ENCODE measurements at places on chromosomes 6 and 20. TPM values are rescaled to one million over a fixed set of nuclear protein-coding genes. Genes with fewer than 3 reads are reported as not detected.

DNA sequence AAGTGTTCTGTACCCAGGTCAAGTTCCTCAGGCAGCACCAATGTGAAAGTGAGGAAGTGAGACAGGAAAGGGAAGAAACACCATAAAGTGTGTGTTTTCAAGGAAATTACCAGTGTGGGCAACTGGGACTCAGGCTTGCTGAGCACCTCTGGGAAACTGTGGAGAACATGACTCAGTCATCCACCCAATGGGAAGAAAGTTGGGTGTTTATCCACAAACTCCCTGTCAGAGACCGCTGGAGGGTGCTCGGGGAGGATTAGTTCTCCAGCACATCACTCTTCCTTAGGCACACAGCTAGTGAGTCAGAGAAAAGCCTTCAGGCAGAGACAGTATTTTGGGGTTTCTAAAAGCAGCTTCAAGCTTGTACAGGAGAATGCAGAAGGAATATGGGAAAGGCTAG, 93.6 kb downstream of the PCSK2 start:
- no peak for DNase-seq

GRCh38 chr6:104162036-104162669, 697.6 kb downstream of the HACE1 start:
- DNase-seq: no peak

GRCh38 chr20:63672666-63673065, 14.6 kb downstream of the RTEL1 start:
- DNase-seq: no peak

- no peak for DNase-seq
Observed at GRCh38 chr20:9038791-9039535, 29.9 kb upstream of the PLCB4 start.

DNA sequence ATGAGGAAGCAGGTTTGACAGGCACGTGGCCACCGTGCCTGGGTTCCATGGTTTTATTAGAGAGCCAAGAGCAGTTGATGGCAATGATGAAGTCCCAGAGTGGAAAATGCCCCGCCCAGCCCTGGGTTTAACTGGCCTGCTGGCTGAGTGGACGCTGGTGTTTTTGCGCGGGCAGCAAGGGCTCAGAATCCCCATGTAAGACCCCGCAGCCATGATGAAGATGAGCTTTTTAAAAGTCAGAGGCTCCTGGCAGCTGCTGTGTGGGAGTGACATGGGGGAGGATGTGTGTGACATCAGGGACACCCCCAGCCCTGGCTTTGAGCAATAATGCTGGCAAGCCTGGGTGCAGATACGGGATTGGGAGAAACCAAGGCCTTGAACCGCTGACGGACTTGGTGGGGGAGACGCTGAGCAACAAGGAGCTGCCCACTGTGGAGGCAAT, 33.0 kb upstream of the SLCO4A1 start:
- no peak for DNase-seq

- no peak for DNase-seq
Observed at GRCh38 chr6:68256391-68256790, 378.7 kb upstream of the ADGRB3 start.

GRCh38 chr6:134466771-134467525, 149.0 kb upstream of the SGK1 start:
- no peak for DNase-seq

GRCh38 chr6:286681-287488, 5.4 kb upstream of the DUSP22 start:
- DNase-seq: no peak

- no peak for DNase-seq
Observed at GRCh38 chr6:101700655-101701054, 307.1 kb downstream of the GRIK2 start.

- no peak for DNase-seq
Observed at GRCh38 chr20:37764333-37764935, 70.6 kb downstream of the CTNNBL1 start.

- DNase-seq: no peak
Observed at GRCh38 chr20:63098195-63098810, 91.5 kb upstream of the BHLHE23 start.

DNA sequence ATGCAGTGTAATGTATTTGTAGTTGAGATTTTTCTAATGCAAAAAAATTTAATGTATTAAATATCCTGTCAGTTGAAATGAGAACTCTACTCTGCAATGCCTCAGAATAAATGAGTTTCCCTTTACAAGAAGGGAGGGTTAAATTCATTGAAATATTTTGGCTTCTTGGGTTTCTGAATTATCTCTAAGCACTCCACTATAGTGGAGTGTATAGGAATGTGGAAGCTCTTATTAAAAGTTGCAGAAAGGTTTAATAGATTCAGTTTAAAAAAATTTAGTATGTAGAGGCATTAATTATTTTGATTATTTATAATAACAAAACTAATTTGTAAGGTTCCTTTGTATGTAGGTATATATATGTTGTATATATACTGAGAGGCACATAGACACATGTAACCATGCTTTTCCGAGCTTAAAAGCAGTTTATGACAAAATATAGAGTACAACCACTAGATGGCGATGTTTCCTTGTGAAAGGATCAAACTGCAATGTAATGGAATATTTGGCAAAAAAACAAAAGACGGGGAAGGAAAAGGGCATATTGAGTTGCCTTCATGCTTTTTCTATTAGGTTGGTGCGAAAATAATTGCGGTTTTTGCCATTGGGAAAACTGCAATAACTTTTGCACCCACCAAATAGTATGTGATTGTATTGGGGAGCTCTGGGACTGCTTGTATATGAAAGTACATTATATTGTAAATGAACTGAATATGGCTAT, 144.2 kb downstream of the MYO6 start:
- no peak for DNase-seq

DNA sequence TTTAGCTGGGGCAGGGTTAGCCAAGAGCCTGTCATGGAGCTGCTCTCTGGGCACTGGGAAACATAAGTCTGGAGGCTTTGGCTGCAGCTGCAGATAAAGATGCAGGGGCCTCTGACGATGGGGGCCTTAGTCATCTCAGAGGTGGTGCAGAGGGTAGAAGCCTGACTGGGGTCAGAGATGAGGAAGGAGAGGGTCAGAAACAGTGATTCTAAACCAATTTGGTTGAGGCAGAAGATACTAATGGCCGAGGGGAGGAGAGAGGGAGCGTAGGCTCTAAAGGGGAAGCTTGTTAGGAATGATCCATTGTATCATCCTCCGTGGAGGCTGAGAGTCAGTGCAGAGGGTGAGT, 33.8 kb downstream of the PLEKHG1 start:
- DNase-seq: no peak

GRCh38 chr20:56187534-56188165, 60.9 kb upstream of the MC3R start:
- no peak for DNase-seq

DNA sequence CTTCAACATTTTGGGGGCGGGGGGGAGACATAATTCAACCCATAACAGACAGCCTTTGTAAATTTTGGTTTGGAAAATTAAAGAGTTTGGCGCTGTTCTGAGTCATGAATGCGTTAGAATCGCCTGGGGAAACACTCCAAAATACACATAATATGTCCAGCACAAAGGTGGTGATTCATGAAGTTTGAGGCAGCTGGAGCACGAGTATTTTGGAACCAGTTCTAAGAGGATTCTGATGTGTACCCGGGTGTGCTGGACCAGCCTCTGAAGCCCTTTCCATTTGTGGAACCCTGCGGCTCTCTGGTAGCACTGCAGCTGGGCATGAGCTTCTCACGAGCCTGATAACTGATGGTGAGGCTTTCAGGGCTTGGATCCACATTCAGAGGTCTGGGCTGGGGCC, 4.7 kb downstream of the GMPR start:
- no peak for DNase-seq

- no peak for DNase-seq
Observed at GRCh38 chr6:22081709-22082108, 215.1 kb downstream of the PRL start.

DNA sequence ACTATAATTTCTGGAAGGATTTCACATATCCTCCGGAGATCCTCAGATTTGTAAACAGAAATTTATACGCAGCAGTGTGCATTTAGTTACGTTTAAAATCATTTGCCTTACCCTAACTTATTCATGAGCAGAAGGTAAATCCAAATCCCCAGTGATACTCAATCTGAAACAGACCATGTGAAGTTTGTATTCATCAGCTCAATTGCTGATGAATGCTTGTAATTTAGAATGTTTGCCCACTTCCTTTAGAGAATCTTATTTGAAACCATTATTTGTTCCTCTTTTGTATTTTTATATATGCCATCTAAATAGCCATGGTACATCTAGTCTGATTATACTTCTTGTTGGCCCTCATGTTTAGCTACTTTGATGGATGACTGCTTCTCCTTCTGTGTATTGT, 15.4 kb downstream of the TAAR1 start:
- DNase-seq: no peak

- DNase-seq: no peak
Observed at GRCh38 chr6:34663831-34664255, 32.7 kb downstream of the ILRUN start.

DNA sequence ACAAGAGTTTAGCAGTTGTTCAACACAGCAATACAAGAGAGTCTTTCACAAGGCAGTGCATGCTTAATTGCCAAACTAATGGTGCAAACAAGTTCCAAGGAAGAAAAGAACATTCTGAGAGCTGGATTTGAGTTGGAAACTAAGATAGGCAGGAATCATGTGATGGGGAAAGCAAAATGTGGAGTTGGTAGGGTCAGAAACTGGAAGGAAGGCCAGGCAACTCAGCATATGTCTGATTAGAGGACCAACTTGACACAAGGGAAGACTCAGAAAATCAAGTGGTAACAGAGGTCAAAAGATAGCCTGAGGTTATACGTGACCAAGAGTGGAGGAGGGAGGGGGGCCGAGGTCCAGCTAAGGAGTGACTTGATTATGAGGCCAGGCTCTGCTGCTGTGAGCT, 117.3 kb downstream of the SMLR1 start:
- no peak for DNase-seq

DNA sequence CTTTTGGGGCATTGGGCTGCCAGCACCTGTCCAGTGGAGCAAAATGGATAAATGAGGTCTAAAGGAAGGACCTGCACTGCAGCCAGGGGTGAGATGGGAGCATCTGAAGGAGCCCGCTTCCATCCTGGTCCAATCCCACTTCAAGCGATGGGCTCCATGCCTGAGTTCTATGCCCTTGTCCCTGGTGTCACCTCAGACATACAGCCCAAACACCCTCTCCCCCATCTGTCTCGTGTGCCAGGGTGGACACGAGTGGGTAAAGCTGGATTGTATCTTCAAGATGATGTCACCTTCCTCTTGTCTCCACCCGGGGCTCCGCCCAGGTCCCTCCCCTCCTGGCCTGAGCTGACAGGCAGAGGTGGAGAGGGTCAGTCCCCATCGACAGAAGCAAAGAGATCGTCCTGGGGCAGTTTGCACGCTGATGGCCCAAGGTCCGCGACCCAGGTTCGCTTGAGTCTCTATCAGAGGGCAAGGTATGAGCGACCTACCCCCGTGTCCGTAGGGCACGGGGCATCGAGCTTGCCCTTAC, 544 bp downstream of the SMIM29 start:
- peak; percentile 65 for DNase-seq

- DNase-seq: no peak
Observed at GRCh38 chr6:80282913-80283554, 176.6 kb downstream of the BCKDHB start.

GRCh38 chr6:93219447-93219846, 199.9 kb downstream of the EPHA7 start:
- DNase-seq: no peak

- no peak for DNase-seq
Observed at GRCh38 chr20:17589161-17589834, 19.4 kb downstream of the DSTN start.

GRCh38 chr6:90131125-90131524, 165.5 kb downstream of the BACH2 start:
- DNase-seq: no peak

- no peak for DNase-seq
Observed at GRCh38 chr6:120584111-120584760, 750.0 kb downstream of the TBC1D32 start.

GRCh38 chr6:136085370-136086115, 164.6 kb downstream of the MTFR2 start:
- DNase-seq: no peak

Gene RRAGD
- 4.7 TPM for total RNA-seq

Gene MEI4
- 0.42 TPM for total RNA-seq

Gene SIRPG
- not detected for total RNA-seq

Gene RTF2
- 31.0 TPM for total RNA-seq

Gene DLL1
- 1.8 TPM for total RNA-seq

Gene SYNDIG1
- total RNA-seq: not detected

Gene COL11A2
- total RNA-seq: 0.59 TPM

Gene MYLK2
- total RNA-seq: not detected

Gene SLPI
- total RNA-seq: 1.9 TPM

Gene OR2W1
- total RNA-seq: not detected
